ENCODE measurements at places on chromosomes 3 and 15.

DNA sequence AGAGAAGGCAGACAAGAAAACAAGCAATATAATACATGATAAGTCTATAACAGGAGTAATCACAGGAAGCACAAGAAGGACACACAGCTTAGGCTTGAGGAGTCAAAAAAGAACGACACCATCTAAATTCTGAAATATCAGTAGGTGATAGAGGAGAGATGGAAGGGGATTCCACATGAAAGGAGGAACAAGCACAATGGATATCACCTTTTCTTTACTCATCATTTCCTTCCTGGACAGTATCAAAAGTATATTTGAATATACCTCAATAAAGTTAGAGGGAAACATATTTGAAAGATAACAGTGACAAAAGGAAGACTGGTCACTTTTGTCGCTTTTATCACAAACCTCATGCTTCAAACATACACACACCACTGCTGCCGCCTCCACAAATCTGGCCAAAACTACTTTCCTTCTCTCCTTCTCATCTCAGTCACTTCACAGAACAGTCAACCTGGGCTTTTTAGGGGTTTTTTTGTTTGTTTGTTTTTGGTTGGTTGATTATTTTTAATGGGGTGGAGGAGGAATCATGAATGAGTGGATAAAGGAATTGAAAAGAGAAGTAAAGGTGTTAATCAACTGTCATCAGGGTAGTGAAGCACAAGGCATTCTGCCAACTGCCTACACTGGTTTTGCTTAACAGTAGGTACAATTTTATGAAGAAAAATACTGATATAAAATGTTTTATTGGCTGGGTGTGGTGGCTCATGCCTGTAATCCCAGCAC, 18.5 kb downstream of the DENND4A start:
- peak; percentile 49 for DNase-seq

GRCh38 chr3:125202197-125202596, 10.4 kb downstream of the SLC12A8 start:
- DNase-seq = no peak

DNA sequence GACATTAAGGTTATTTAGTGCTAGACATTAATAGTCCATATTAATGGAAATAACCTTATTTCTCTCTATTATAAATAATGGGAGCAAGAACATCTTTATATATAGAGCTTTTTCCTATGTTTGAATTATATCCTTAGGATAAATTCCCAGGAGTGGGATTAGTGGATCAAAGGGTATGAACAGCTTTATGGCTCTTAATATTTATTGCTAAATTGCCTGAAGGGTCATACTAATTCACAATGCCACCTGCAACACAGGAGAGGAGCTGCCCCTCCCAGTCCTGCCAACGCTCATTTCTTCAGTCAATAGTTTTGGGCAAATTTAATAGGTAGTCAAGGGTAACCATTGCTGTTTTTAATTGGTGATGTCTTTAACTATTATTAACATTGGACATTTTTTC, 48.9 kb upstream of the POLR2M start:
- DNase-seq = no peak

GRCh38 chr3:73848173-73848906, 223.6 kb upstream of the PDZRN3 start:
- DNase-seq = no peak

GRCh38 chr3:161423911-161424522, 52.7 kb upstream of the SPTSSB start:
- DNase-seq = no peak

GRCh38 chr3:55579496-55579895, 92.4 kb upstream of the WNT5A start:
- DNase-seq = no peak

- DNase-seq = no peak
Measured at GRCh38 chr3:51934991-51935885, 6.5 kb downstream of the RRP9 start.

- peak; percentile 8 for DNase-seq
Measured at GRCh38 chr3:127629467-127630403, 750 bp downstream of the PODXL2 start.

GRCh38 chr3:169931747-169932520, 20.6 kb downstream of the SAMD7 start:
- peak; percentile 87 for DNase-seq

DNA sequence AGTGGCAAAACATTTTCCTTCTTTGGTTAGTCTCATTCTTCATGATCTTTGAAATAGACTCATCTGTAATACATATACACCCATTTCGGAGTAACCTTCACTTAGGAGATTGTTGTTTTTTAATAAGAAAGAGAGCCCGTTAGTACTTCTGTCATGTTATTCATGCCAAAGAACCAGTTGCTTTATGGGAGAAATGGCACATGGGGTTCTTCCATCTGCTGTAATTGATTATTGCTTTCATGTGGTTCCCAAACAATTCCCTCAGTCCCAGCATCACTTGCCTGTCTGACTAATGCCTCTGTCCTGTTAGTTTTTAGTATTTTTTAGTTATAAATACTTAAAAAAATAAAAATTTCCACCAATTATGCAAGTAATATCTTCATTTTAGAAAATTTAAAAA, 33.8 kb upstream of the FAH start:
- no peak for DNase-seq

- peak; percentile 2 for DNase-seq
Measured at GRCh38 chr3:107241217-107241616, 136.0 kb upstream of the CCDC54 start.

DNA sequence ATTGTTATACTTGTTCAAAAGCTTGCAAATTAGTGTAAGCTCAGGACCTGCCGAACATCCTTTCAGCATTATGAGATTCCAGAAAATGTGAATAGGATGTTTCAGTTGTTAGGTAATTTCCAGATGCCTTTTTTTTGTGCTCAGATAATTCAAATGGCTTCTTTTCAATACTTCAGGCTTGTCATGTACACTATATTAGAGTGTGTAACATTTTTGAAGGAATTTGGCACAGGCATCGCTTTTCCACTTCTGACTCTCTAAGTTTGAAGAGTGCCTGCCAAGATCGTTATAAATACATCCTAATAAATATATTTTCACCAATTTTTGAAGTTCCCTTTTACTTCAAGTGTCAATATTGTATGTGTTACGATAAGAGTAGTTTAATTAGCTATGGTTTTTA, 35.2 kb downstream of the CADM2 start:
- no peak for DNase-seq

GRCh38 chr15:47415539-47415971, 301.8 kb upstream of the SEMA6D start:
- no peak for DNase-seq

GRCh38 chr3:120177707-120178306, 83.6 kb upstream of the GSK3B start:
- no peak for DNase-seq

DNA sequence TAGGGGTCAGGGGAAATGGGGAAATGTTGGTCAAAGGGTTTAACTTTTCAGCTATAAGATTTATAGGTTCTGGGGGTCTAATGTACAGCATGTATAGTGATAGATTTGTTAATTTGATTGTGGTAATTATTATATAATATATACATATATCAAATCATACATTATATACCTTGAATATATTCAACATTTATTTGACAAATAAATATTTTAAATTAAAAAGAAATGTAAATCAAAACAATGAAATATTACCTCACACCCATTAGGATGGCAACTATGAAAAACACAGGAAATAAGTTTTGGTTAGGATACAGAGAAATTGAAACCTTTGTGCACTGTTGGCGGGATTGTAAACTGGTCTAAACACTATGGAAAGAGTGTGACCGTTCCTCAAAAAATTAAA, 85.0 kb upstream of the SLCO2A1 start:
- no peak for DNase-seq

GRCh38 chr3:139309880-139310279, 33.9 kb upstream of the MRPS22 start:
- no peak for DNase-seq

GRCh38 chr15:22944651-22945050, 35.5 kb downstream of the CYFIP1 start:
- DNase-seq = no peak

DNA sequence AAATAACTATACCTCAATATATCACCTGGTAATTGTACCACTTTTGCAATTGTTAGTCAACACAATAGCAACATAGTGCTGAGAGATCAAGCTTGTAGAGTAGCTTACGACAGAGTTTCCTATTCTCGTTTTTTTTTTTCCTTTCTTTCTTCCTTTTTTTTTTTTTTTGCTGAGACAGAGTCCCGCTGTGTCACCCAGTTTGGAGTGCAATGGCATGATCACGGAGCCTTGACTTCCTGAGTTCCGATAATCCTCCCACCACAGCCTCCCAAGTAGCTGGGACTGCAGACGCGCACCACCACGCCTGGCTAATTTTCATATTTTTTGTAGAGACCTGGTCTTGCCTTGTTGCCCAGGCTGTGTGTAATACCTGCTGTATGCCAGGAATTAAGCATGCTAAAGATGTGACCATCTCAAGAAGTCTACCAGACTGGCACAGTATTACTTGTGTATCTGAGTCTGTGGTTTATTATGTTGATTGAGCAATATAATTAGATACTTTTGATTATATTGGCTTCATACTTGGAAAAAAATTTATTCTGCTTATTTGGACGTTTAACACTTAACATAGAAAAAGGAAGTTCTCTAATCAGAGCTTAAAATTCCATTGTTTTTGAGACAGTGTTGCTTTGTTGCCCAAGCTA, 3.0 kb downstream of the SELENOT start:
- no peak for DNase-seq

DNA sequence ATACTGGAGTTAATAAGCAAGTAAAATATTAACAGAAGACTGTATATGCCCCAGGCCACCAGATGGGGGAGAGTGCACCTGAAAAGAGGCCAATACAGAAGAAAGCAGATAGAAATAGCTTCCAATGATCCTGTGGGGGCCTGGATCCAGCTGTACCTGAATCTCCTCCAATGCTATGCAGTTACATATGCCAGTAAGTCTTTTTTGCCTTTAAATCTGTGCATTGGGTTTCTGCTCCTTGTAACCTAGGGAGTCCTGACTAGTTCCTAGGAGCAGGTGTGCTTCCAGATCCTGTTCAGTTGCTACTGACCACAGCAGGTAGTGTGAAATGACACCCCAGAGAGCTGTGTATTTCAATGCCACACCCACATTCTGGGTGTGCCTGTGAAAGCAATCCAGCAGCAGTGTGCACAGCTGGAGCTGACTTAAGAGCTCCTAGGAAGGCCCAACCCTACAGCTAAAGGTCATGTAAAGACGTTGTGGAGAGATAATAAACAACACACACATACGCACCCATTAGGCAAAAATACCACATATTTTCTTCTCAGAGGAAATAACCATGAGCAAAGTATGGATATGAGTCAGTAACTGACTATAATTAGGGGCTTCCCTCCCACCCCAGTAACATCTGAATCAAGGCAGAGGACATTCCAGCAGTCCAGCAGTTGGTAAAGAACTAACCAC, 62.2 kb upstream of the AKAP13 start:
- DNase-seq = peak; percentile 76

DNA sequence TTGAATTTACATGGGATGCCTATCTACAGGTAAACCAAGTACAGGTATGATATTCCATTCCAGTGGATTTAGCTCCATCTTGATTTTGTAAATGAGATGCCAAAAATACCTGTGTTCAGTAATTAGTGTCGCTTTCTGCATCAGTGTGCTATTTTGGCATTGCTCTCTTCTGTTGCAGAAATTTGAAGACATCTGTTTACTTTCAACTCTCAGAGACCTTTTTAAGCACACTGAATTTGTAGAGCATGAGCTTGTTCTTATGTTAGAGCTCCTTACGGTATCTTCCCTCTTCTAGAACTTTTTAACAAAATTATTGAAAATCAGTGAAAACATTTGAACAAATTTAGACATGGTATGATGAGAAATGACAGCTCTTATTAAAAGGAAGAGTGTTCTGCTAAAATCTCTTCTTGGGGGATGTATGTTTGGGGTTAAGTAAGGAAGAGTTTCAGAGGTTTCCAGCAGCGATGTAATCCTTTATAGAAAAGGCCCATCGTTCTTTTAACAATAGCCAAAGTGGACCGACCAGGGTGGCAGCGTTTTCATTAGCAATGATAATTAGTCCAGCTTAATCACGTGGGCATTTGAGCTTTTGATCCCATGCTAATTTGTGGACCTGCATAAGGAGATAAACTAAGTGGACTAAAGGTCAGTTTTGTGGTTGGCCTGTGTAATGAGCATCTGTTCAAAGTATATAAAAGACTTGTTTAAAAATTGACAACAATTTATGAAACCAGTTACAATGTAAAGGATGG, 385.4 kb downstream of the PTPRG start:
- DNase-seq = no peak

GRCh38 chr15:29452881-29453731, 183.5 kb upstream of the NSMCE3 start:
- DNase-seq = no peak

DNA sequence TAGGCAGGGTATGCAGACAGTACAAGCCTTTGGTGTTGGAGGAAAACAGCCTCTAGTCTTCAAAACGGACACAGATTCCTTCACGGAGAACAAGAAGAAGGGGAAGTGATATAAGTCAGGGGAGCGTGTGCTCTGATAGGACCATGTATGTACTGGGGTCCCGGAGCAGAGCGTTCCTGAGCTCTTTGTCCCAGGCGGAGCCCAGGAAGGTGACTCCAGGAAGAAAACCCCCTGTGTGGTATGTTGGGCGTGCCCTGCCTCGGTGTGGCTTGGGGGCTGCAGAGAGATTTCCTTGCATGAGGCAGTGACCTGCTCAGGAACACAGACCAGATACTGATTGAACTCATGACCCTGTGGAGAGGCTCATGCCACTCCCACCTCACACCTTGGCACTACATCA, 21.7 kb downstream of the MELTF start:
- DNase-seq = no peak

DNA sequence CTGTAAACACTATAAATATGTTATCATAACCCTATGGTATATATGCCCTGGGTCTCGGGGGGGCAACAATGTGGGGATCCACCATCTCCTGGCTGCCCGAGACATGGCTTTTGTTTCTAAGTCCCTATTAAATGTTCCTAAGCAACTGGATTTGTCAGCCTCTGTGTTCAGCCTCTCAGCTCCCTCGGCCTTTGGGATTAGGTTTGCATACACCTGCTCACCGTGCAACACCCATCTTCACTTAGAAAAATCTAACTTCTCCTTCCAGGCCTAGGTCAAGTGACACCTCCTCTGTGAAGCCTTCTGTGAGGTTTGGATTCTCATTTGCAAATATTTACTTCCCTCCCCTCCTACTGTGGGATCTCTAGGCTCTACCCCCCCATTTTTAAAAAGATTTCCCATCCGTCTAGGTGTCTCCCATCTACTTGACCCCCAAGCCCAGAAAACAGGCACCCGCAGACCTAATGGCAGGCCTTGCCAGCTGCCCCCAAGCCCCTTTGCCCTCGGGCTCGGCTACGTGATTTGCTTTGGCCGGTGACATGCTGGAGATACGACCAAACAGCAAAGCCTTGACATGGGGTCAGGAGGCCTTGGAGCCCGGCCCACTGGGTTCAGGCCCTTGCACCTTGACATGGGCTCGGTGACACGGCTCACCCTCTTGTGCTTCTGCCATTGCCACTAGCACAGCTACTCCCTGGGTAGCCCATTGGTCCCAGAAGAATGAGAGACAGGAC, 66.0 kb upstream of the BLM start:
- DNase-seq = no peak

- peak; percentile 59 for DNase-seq
Measured at GRCh38 chr3:5022966-5023776, 43.9 kb downstream of the BHLHE40 start.

GRCh38 chr15:98324341-98324970, 323.9 kb upstream of the IGF1R start:
- DNase-seq = no peak
